NCI-H2081 (cell line): ENCODE measurements at places on chromosomes 1 and 21.

DNA sequence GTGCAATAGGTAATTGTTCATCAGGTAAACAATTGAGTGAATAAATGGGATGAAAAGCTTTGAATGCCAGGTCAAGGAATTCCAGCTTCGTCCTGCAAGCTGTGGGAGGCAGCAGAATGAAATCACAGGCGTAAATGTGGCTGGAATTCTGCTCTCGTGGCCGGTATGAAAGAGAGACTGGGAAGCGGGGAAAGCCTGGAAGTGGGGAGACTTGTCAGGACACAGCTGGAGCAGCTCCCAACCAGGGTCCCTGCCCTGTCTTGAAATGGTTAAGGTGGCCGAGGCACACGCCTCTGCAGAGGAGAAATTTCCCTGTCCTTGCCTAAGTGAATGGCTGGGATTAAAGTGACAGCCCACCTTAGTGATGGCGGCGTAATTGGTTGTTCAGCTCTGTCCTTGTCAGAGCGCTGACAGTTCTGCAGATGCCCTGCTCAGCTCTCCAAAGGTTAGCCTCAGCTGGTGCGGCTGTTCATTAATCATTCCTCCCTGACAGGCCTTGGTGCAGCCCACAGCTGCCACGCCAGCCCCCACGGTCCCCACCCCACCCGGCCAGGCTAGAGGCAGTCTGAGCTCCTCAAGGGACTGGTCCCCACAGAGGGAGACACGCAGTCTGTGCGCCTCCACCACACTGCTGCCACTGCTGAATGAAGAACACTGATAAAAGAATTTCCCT, 398.3 kb upstream of the POU3F1 start:
- DNase-seq, result no peak

- no peak for DNase-seq
Measured at GRCh38 chr1:82034812-82035211, 234.1 kb downstream of the ADGRL2 start.

GRCh38 chr1:198619375-198620140, 19.3 kb upstream of the PTPRC start:
- no peak for DNase-seq

- no peak for DNase-seq
Measured at GRCh38 chr1:94698759-94699502, 121.2 kb upstream of the SLC44A3 start.

GRCh38 chr1:53049574-53049967, 12.4 kb upstream of the PODN start:
- DNase-seq, result no peak
